ENCODE measurements at places on chromosomes 12 and 14. TPM values are rescaled to one million over a fixed set of nuclear protein-coding genes. Genes with fewer than 3 reads are reported as not detected.

GRCh38 chr14:94998685-94999084 is 158.6 kb downstream of the DICER1 start:
- DNase-seq = no peak

- no peak for DNase-seq
These were observed 39.2 kb downstream of the NPAS3 start for GRCh38 chr14:32977913-32978312.

GRCh38 chr14:29278301-29279263 is 512.0 kb downstream of the FOXG1 start:
- no peak for DNase-seq

The MYH7 gene
- total RNA-seq = not detected

GRCh38 chr14:99450266-99450665 is 30.4 kb downstream of the SETD3 start:
- no peak for DNase-seq
